GM23248 (cell line): ENCODE measurements at places on chromosomes 16 and 17. TPM values are rescaled to one million over a fixed set of nuclear protein-coding genes. Genes with fewer than 3 reads are reported as not detected.

- no peak for DNase-seq
Observed at GRCh38 chr17:46971647-46972300, 7.3 kb downstream of the RPRML start.

- DNase-seq: peak; percentile 44
Observed at GRCh38 chr16:50697881-50698767, 4.7 kb downstream of the NOD2 start.

The CDH15 gene
- total RNA-seq: not detected in 2 replicates

- no peak for DNase-seq
Observed at GRCh38 chr17:68450391-68450790, 6.9 kb downstream of the WIPI1 start.

GRCh38 chr17:17098551-17099179 is 56.4 kb downstream of the MPRIP start:
- peak; percentile 30 for DNase-seq

- DNase-seq: no peak
Observed at GRCh38 chr17:36117505-36118382, 14.1 kb downstream of the CCL4 start.

DNA sequence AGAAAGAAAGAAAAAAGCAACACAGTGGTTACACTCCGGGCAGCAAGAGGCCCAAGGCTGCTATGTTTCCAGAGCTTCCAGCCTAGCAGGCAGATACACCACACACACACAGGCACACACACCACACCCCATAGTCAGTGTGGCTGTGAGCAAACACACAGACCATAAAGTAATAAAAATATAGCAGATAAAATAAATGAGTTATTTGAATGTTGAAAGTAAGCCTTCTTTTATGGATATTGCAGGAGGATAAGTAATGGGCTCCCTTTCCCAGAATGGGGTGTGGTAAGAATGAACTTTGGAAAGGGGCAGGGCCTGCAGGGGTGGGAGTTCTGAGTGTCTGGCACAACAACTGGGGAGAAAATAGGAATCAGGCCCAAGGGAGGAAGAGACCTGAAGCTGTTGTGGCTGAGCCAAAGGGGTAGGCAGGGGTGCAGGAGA is 4.8 kb upstream of the CDK5RAP3 start:
- peak; percentile 13 for DNase-seq

DNA sequence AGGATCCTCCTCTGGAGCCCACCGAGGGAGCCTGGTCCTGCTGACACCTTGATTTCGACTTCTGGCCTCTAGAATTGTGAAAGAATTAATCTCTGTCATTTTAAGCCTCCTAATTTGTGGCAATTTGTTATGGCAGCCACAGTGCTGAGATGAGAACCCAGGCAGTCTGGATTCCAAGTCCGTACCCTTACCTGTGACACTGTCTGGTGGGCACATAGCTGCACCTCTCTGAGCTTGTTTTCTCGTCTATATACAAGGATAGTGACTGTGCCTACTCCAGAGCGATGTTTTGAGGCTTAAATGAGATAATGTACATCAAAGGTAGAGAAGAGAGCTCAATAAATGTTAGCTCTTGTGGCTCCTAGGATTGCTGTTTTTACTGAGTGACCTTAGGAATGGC is 128.4 kb upstream of the MPHOSPH6 start:
- no peak for DNase-seq

The SLC6A4 gene
- total RNA-seq: not detected in 2 replicates

- no peak for DNase-seq
Observed at GRCh38 chr17:56910509-56911235, 3.2 kb downstream of the TRIM25 start.

GRCh38 chr17:66975614-66976378 is 11.3 kb downstream of the CACNG4 start:
- DNase-seq: no peak

The TEKT1 gene
- not detected in 2 replicates for total RNA-seq

The RUNDC3A gene
- 0.11 TPM in 1 of 2 replicates, not detected in the other for total RNA-seq

DNA sequence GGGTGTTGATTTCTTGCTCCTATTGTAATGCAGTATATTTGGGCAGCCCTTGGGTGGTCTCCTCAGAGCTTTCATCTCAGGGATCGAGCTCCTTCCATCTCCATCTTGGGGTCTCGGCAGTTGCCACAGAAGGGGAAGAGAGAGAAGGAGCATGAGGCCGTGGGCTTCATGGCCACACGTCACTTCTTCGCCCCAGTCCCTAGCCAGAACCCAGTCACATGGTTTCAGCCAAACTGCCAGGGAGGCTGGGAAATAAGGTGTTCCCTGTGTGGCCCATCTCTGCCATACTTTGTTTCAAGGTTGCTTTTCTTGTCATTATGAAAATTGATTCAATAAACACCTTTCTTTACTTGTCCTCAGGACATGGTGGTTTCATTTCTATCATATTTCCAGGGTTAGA is 68.4 kb upstream of the NKD1 start:
- no peak for DNase-seq

- DNase-seq: no peak
Observed at GRCh38 chr17:36195434-36196130, 976 bp downstream of the CCL3L1 start.

The AANAT gene
- not detected in 2 replicates for total RNA-seq

- DNase-seq: no peak
Observed at GRCh38 chr16:17135439-17135838, 335.3 kb downstream of the XYLT1 start.

The C17orf78 gene
- not detected in 2 replicates for total RNA-seq

The CLEC18A gene
- total RNA-seq: 0.43 TPM in 1 of 2 replicates, not detected in the other

The ANKS3 gene
- total RNA-seq: 17.6 and 20.0 TPM in 2 replicates

GRCh38 chr17:15492791-15493692 is 25.6 kb upstream of the CDRT4 start:
- no peak for DNase-seq

The RSPRY1 gene
- total RNA-seq: 34.7 and 42.7 TPM in 2 replicates

The ENDOV gene
- 25.1 and 50.3 TPM in 2 replicates for total RNA-seq

- no peak for DNase-seq
Observed at GRCh38 chr16:78524066-78524595, 424.7 kb downstream of the WWOX start.

The AOC2 gene
- 0.13 and 0.22 TPM in 2 replicates for total RNA-seq

DNA sequence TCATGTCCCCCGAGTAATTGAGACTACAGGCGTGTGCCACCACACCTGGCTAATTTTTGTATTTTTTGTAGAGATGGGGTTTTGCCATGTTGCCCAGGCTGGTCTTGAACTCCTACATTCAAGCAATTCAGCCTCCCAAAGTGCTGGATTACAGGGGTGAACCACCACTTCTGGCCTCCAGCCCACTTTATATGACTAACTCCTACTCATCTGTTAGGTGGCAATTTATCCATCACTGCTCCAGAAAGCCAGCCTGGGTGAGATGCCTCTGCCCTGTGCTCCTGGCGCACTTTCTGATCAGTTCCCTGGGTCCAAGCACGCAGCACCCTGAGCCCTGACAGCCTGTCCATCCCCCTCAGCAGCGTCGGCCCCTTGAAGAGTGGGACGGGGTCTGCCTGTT is 29.4 kb downstream of the ADAM11 start:
- DNase-seq: peak; percentile 40

DNA sequence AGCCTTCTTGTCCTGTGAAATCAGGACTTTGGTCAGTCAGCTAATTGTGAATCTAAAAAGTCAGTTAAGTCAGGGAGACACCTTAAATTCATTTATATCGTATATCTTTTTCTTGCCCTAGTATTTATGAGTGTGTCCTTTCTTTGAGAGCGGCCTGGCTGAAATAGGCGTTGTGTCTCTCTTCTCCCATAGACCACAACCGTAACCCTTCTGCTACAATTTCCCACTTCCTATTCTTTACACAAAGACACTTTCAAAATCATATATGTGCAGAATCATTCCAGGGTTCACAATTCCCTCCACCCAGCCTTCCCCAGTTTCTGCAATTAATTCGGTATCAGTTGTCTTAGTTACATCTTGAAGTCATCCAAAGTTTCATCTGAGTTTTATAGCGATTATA is 14.0 kb upstream of the COTL1 start:
- no peak for DNase-seq
